ENCODE measurements at places on chromosomes 2 and 18.

GRCh38 chr2:172697296-172697695 lies 38.3 kb upstream of the RAPGEF4 start:
- no peak for DNase-seq

DNA sequence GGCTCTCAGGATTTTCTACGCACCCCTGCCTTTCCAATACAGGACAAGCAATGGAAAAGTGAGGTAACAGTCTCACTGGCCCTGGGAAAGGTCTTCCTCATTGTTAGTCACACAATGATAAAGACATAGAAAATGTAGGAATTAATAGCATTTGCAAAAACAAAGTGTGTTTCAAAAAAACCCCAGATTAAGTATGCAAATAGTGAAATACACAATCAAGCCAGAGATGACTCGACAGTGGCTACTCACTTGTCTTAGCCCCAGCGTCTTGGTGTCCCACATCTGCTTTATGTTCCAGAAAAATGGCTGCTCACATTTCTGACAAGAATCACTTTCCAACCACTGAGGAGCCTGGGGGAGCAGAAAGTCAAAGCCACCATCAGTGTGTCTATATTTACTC lies 47.0 kb upstream of the AP1S3 start:
- DNase-seq: peak; percentile 22

- DNase-seq: peak; percentile 24
Observed at GRCh38 chr2:218516614-218517013, 51.5 kb downstream of the USP37 start.

GRCh38 chr2:226581004-226581403 lies 218.6 kb downstream of the IRS1 start:
- DNase-seq: no peak

DNA sequence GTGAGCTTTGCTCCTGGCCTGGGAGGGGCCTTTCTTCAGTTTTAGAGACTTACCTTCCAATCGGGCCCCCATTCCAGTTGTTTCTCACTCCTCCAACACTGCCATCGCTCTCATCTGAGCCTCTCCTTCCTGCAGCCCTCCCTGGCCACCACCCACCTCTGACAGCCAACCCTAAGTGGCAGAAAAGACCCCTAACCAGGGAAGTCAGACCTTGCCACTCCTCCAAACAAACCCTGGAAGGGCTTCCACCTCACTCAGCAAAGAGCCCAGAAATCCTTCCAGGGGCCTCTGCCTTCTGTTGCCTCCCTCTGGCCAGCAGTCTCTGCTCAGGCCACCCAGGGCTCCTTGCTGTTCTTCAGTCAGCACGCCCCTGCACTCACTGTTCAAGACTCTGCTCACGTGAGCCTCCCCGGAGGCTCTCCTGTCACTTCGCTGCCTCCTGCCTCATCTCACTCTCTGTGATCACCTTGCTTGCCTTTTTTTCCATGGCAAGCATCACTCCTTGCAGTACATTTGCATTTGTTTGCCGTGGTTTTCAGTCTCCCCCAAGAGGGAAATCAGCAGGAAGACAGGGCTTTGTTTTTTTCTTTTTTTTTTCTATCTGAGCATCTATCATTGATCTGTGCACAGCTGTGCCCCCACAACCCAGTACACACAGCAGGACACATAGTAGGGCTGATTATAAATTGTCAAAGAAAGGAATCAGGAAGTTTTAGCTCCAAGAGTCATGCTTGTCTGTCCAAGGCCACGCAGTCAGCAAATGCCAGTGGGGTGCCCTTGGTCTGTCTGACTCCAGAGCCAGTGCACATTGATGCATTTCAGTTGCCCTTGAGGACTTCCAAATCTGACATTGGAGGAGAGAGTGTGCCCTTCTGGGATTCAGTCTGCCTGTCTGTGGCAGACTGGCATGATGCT lies 83.9 kb downstream of the INHBB start:
- no peak for DNase-seq

DNA sequence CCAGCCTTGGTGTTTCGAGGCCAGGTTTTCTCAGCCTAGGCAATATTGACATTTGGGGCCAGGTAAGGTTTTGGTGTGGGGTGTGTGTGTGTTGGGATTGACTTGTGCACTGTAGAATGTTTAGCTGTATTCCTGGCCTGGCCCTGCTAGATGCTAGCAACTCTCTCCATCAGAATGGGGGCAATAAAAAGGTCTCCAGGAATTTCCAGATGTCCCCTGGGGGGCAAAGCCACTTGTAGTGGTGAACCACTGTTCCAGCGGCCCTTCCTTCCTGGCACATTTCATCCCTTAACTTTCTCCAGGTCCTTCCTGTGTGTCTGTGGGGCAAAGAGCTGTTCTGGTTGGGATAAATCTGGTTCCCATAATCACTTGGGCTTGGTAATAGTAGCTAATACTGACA lies 12.0 kb downstream of the LIPG start:
- no peak for DNase-seq

DNA sequence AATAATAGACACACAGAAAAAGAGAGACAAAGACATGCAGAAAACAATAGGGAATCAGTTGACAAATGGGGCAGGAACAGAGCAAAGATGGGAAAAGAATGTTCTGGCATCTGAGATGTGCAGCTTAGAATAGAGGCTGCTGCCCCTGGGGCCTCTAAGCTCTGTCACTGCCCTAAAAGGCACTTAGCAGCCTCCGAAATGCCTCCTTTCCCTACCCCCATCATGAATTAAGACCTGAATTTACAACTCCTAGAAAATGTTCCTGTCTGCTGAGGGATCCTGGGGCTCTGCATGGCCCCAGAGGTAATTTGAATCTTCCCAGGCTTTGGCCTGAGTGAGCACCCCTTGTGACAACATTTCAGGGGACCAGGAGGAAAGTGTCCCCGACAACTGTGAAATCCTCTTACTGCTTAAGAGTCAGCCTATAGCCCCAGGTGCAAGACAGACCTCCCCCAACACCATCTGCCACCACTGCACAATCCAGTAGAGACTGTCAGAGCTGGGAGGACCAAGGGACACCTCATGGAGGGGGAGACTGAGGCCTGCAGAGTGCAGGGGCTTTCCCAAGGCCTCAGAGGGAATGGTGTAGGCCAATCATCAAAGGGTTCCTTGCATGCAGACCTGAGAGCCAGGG lies 24.8 kb downstream of the MRPL35 start:
- no peak for DNase-seq

DNA sequence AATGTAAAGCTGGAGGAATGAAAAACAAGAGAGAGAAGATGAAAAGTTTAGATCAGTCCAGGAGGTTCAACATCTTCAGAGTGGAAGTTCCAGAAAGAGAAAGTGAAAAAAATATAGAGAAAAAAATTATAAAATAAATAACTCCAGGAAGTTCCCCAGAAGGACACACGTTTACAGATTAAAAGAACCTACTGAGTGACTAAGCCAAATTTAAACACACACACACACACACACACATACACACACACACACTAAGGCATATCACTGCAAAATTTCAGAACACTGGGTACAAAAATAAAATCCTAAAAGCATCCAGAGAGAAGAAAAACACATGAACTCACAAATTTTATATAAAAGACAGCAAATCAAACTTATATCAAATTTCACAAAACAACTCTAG lies 85.9 kb upstream of the PMAIP1 start:
- DNase-seq: no peak

DNA sequence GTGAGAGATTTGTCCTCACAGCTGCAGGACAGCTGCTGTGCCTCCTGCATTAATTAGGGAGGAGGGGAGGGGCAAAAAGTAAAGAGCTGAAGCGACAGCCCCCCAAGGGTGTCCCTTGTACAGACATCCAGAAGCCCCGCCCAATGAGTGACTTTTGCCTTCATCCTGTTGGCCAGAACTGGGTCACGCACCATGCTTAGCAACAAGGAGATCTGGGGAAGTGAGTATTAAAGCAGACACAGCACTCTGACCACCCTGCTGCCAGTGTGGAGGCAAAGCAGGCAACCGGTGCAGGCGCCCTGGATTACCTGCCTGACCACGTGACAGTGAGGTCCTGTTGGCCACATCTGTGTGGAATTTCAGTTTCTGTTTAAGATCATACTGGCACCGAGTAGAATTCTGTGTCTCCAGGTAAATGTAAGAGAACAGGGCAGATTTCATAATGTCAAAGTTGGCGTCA lies 21.5 kb upstream of the BIN1 start:
- no peak for DNase-seq

DNA sequence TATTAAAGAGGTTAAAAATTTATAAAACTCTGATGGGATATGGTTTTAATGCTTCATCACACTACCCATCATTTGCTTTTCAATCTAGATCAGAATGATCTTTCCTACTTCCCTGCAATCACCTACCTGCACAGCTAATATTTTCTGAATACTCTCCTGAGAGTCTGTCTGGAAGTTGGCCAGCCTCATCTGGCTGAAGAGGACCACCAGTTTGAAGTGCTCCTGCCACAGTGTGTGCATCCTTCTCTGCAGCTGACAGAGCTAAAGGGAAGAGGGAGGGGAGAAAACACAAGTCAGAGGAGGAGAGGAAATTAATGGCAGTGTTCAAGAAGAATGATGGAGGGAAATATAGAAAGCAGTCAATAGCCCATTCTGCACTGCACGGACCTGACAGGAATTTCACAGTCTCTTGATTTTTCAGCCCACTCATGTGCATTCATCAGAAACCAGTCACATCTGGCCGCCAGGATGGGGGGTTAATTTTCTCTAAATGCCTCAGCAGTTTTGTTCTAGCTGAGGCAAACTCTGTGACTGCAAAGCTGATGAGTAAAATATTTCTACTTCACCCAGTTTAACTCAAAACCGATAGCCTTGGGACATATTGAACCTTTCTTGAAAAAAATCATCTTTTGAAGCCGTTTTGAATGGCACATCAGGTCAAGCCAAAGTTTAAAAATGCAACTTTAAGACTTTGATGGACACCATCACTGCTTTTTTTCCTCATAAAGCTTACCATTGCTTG lies 201.8 kb upstream of the KLHL14 start:
- DNase-seq: peak; percentile 18

DNA sequence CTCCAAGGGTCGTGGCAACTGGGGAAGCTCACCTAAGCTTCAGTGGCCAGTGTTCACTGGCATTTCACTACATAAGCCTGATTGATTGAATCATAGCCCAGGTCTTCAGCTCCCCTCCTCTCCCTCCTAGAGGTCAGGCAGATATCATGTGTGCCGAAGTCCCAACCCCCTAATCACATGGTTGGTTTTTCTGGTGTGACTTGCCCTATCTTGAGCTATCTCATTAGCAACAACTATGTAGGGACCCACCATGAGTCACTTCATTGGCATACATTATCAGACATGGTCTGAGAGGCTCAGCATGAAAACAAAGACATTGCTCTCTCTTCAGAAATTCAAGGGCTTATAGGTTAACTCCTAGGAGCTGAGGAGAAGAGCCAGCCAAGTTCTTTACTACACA lies 76.8 kb downstream of the LYPD1 start:
- DNase-seq: peak; percentile 15
